ENCODE measurements at places on chromosomes 7 and 10. TPM values are rescaled to one million over a fixed set of nuclear protein-coding genes. Genes with fewer than 3 reads are reported as not detected.

FAM237B gene
- not detected for total RNA-seq

HOXA10 gene
- total RNA-seq, result 23.3 TPM

MLXIPL gene
- total RNA-seq, result not detected

PLAU gene
- 1,436 TPM for total RNA-seq

OR9A2 gene
- total RNA-seq, result not detected

CYP26C1 gene
- total RNA-seq, result not detected

STEAP1 gene
- 56.8 TPM for total RNA-seq

Measured in placental pericyte (primary cell).